ENCODE measurements at places on chromosomes 12 and 14.
A peak's percentile ranks its signal among the peaks of the same experiment; 100 is the strongest.

DNA sequence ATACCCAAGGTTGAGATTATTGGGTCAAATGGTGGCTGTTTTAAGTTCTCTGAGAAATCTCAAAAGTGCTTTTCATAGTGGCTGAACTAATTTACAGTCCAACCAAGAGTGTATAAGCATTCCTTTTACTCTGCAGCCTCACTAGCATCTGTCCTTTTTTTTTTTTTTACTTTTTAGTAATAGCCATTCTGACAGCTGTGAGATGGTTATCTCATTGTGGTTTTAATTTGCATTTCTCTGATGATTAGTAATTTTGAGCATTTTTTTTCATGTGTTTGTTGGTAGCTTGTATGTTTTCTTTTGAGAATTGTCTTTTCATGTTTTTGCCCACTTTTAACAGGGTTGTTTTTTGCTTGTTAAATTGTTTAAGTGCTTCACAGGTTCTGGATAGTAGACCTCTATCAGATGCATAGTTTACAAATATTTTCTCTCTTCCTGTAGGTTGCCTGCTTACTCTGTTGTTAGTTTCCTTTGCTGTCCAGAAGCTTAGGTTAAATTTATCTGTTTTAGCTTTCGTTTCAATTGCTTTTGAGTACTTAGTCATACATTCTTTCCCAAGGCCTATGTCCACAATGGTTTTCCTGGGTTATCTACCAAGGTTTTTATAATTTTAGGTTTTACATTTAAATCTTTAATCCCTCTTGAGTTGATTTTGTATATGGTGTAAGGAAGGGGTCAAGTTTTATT lies 881.3 kb upstream of the SEL1L start:
- DNase-seq, result no peak

- DNase-seq, result no peak
Observed at GRCh38 chr12:47189728-47190127, 110.0 kb upstream of the AMIGO2 start.

DNA sequence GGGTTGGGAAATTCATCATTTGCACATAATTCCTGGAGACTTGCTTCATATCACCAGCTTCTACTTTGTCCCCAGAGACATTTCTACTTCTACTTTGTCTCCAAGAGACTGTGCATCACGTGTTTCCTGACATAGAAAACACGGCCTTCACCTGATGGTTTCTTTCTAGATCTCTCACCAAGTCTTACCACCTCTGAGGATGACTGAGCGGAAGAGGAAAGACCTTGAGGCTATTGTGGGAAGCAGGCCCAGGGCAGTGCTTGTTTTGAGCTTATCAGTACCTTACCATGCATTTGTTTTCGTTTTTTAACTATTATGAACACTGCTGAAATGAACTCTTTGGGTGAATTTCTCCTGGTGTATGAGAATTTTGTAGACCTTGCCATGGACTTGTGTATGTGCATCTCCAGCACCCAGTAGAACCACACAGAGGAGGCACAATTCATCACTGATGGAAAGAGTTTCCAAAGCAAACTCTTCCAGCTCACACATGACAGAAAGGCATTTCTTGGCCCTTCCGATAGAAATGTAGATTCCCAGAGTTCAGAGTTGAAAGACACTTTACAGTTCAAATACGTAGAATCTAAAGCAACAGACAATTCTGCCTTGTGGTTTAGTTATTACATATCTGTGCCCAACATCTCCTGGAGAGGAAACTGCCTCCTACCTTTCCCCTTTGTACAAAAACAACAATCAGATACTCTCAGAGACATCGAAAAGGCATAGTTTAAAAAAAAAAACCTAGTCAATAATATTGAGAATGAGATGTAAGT lies 434.7 kb downstream of the FUT8 start:
- DNase-seq, result no peak

GRCh38 chr12:83027021-83027723 lies 340.5 kb downstream of the TMTC2 start:
- no peak for DNase-seq

GRCh38 chr14:67934087-67934486 lies 114.5 kb downstream of the RAD51B start:
- peak; percentile 28 for DNase-seq

DNA sequence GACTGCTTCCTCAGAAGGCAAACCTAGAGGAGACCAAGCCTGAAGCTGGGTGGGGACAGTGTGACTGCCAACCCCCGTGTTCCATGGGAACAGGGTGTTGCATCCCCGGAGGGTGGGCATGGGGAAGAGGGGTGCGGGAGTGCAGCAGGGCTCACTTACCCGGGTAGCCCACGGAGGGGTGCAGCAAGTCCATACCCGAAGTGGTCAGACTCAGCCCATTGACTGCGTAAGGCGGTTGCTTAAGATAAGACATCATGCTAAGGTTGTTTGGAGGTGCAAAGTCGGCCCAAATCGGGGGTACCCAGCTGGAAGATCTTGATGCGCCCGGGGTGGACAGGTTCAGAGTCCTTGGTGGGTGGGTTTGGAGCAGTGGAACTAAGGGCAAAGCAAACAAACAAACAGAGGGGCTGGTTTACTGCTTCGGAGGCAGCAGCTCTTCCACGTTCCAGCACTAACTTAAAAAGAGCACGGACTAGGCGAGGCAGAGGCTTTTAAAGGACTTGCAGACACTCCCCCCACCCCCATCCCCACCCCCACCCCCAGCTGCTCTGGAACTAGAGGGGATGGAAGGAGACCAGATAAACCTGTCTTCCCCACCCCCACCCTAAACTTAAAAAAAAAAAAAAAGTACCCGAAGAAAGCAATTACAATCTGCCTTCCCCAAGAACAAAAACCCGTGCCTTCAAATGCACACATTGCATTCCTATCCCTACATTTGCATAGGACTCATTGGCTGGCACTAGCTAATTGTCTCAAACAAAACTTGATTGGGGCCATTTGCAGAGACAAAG lies 4.9 kb downstream of the OTX2 start:
- DNase-seq, result no peak

DNA sequence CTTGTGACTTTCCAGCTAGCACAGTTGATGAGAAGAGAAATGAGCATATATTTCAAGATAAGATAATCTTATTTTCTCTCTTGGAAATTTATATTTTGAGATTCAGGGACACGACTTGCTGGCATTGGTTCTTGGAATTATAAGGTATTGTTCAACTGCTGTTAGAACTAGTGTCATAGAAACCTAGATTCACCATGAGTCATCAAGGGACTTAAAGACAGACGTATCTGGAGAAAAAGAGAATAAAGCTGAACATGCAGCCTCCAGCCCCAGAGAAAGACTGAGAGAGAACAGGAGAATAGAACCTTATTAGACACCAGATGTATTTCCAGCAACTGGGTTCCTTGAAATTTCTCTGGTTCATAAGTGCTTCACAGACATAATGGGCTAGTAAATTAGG lies 194.4 kb upstream of the PPFIA2 start:
- no peak for DNase-seq

DNA sequence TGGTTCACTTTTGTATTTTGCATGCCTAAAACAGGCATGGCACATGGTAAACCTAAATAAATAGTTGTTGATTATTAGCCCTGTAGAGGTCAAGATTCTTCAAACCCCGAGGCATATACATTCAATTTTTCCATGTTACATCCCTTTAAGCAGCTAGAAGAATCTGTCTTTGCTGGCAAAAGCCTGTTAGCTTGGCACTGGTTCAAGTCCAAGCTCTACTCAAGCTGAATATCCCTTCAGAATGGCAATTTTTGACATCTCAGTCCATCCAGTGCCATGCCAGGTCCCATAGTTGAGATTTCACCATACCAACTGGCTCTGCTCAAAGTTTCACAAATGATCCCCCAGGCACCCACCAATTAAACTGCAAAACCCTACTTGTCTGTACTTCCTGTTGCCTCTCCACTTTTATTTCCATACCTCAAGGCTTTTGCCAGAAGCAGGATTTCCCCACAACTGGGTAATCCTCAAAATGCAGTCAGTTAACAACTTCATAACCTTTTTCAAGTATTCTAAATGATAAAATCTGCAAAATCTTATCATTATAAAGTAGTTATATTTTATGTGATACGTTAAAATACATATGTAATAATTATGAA lies 9.0 kb upstream of the DCN start:
- DNase-seq, result no peak

DNA sequence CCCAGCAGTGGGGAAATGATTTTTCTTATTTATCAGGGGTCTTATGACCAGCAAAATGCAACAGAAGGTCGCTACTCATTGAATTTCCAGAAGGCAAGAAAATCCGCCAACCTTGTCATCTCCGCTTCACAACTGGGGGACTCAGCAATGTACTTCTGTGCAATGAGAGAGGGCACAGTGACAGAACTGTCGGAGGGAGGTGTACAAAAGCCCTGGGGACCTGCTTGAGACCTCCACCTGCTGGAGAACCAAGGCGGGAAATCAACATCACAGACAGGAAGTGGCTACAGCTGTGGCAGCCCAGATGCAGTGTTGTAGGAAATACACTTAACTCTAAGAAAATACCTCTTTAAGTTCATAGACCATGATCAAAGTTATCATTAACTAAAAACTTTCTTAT lies 250.9 kb upstream of the OR4E1 start:
- DNase-seq, result no peak

DNA sequence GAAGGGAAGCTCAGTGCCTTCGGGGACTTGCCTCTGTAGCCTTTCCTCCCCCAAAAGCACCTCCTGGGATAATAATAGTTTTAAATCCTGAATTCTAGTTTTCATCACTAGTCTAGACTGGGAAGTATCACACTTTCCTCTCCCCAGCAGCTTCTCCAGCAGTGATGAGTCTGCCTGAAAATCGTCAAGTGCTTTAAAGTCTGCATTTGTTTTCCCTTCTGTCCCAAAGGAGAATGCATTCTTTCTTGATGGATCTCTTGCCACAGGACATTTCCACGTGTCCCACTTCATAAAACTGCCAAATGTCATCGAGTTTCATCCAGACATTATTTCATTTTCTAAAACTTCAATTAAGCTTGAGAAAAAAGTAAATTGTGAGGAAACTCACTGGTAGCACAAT lies 15.0 kb downstream of the CSRP2 start:
- DNase-seq, result no peak

GRCh38 chr12:5872745-5873144 lies 72.3 kb downstream of the ANO2 start:
- no peak for DNase-seq

GRCh38 chr12:109967383-109968031 lies 28.7 kb downstream of the GIT2 start:
- DNase-seq, result no peak

DNA sequence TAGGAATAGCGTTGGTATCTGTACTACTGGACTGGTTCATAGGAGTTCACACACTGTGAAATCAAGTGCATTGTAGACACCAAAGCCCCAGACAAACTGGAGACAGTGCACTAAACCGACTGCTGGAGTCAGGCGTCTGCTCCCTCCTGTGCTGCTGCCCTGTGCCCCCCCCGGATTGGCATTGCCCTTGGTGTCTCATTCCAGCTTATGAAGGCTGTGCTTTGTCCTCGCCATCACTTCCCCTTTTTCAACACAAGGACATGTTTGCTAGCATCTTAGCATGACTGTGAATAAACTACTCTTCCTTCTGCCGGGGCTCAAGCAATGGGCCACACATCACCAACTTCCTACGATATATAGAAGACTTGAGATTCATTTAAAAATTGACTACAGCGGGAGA lies 84.0 kb downstream of the TMCC3 start:
- DNase-seq, result no peak

GRCh38 chr12:46794593-46795190 lies 31.1 kb downstream of the SLC38A4 start:
- no peak for DNase-seq

- DNase-seq, result no peak
Observed at GRCh38 chr14:54809767-54810166, 92.9 kb downstream of the GCH1 start.

DNA sequence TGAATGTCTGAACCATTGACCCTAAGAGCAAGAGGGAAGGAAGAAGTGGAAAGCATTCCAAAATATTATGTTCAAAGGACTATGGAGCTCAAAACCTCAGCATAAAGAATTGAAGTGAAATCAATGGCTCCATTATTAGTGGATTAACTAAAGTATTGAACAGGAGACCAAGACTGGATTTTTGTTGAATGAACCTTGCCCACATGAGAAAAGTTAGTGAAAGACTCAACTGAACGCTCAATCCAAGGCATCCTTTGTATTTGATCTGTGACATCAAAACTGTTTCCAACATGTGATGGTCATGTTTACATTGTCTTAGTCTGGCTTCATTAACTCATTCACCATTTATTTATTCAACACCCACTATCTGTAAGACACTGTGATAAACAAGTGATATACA lies 161.0 kb downstream of the CNTN1 start:
- DNase-seq, result no peak

DNA sequence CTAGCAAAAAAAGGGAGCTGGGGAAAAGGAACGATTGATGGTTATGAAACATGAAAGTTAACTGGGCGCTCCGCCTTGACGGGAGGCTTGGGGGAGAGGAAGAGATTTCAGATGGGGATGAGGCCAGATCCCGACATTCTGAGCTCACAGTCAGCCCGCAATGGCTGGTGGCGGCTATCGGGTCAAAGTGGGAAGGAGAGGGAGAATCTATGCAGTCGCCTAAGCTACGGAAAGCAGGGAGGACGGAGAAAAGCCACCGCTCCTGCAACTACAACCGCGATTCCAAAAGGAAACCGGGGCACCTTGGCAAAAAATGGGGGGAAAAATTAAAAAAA lies 502 bp downstream of the MPHOSPH9 start:
- no peak for DNase-seq

DNA sequence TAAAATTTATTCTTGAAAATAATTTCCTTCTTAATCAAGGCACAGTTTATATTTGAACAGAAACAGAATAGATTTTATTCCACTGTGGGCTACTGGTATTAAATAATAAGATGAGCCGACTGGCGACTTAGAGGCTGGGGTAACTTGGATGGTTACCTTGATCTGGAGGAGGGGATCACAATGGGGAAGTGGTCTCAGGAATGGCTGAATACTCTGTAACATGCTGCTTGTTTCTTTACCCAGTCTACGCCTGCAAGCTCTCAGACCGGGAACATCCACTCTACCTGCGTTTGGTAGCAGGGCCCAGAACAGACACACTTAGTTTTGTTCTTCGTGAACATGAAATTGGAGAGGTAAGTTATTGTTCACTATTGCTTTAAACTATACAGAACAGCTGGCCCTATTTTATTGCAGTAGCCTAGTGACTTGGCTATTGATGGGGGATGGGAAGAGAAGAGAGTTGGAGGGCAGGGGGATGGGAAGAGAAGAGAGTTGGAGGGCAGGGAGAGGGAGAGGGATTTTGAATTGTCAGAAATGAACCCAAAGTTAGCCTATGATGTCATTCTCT lies 67.9 kb downstream of the GNS start:
- no peak for DNase-seq

DNA sequence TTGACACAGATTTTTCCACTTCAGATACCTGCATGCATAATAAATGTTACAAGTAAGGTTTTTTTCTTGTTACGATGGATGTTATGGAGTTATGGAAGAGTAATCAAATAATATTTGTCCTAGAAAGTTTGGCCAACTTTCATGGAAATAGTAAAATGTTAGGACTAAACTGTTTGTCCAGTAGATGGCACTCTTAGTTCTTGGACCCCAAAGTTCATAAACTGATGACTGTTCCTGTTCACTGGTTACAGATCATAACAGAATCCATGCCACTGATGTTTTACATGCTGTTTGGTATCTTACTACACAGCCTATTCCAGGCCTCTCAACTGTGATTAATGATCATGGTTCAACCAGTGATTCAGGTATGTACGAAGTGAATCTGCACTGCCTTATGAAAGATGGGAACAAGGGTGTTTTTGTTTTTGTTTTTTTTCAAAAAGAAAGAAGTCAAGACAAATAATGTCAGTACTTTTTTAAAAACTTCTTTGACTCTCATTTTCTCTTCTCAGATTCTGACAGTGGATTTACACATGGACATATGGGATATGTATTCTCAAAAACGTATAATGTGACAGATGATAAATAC lies 48.8 kb upstream of the SLCO1C1 start:
- DNase-seq, result no peak
